ENCODE measurements at places on chromosomes 13 and 19. TPM values are rescaled to one million over a fixed set of nuclear protein-coding genes. Genes with fewer than 3 reads are reported as not detected.

The NUDT19 gene
- total RNA-seq = 1.9 TPM

The MYBPC2 gene
- not detected for total RNA-seq

The KIR2DL3 gene
- not detected for total RNA-seq

The NBEA gene
- total RNA-seq = 3.1 TPM

The TSHZ3 gene
- total RNA-seq = 4.6 TPM

The MEF2B gene
- total RNA-seq = not detected

The KLF16 gene
- total RNA-seq = 0.94 TPM

The AMER2 gene
- not detected for total RNA-seq

The LILRA5 gene
- not detected for total RNA-seq

The CPB2 gene
- total RNA-seq = not detected

The SMAD9 gene
- total RNA-seq = 0.47 TPM

The FGF22 gene
- total RNA-seq = not detected

The KLK2 gene
- not detected for total RNA-seq

The WDR87 gene
- total RNA-seq = not detected

The EFNB2 gene
- 0.23 TPM for total RNA-seq

The OR10H1 gene
- not detected for total RNA-seq

The BEST2 gene
- not detected for total RNA-seq

The BLOC1S3 gene
- total RNA-seq = 2.0 TPM

The GRIK5 gene
- total RNA-seq = not detected

The PGLYRP1 gene
- not detected for total RNA-seq

The C5AR1 gene
- total RNA-seq = not detected

The ZNF682 gene
- total RNA-seq = 1.8 TPM

The HNRNPM gene
- total RNA-seq = 62.5 TPM

The LYPD3 gene
- not detected for total RNA-seq

The TUBA3C gene
- total RNA-seq = not detected

The SH3GL1 gene
- 19.4 TPM for total RNA-seq

The PDX1 gene
- total RNA-seq = not detected

The STK24 gene
- 11.7 TPM for total RNA-seq

The IGFL3 gene
- not detected for total RNA-seq

The HIF3A gene
- total RNA-seq = 3.3 TPM

The GPR183 gene
- total RNA-seq = not detected

The SHC2 gene
- 4.1 TPM for total RNA-seq

The MAMSTR gene
- total RNA-seq = 0.12 TPM

The CCL25 gene
- total RNA-seq = not detected

The PCID2 gene
- 40.7 TPM for total RNA-seq

The JUNB gene
- total RNA-seq = 33.2 TPM

The LYL1 gene
- 8.6 TPM for total RNA-seq

The CBLC gene
- total RNA-seq = not detected

The SIGLEC6 gene
- not detected for total RNA-seq

The SBK3 gene
- not detected for total RNA-seq
